ENCODE measurements at places on chromosomes 7 and 10.

- no peak for DNase-seq
Observed at GRCh38 chr10:126470991-126471390, 82.7 kb upstream of the ADAM12 start.

DNA sequence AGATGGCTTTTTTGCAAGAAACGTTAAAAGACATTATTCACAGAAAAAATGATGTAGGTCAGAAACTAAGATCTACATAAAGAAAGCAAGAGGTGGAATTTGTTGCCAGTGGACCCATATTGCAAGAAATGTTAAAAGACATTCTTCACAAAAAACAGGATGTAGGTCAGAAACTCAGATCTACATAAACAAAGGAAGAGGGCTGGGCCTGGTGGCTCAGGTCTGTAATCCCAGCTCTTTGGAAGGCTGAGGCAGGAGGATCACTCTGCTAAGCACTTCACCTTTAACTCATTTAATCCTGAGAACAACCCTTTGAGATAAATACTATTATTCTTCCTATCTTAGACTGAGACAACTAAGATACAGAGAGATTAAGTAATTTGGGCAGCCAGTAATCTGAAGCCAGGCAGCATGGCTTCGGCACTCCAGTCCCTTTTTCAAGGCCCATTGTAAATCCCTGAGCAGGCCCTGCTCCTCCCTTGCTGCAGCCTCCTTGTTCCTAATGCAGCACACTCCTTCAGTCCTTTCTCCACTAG, 11.6 kb downstream of the ZFAND4 start:
- no peak for DNase-seq

- DNase-seq = no peak
Observed at GRCh38 chr7:117731455-117731854, 141.8 kb downstream of the CTTNBP2 start.

- no peak for DNase-seq
Observed at GRCh38 chr10:75640803-75641202, 209.4 kb downstream of the LRMDA start.

GRCh38 chr10:116150606-116151005, 122.4 kb downstream of the GFRA1 start:
- no peak for DNase-seq

DNA sequence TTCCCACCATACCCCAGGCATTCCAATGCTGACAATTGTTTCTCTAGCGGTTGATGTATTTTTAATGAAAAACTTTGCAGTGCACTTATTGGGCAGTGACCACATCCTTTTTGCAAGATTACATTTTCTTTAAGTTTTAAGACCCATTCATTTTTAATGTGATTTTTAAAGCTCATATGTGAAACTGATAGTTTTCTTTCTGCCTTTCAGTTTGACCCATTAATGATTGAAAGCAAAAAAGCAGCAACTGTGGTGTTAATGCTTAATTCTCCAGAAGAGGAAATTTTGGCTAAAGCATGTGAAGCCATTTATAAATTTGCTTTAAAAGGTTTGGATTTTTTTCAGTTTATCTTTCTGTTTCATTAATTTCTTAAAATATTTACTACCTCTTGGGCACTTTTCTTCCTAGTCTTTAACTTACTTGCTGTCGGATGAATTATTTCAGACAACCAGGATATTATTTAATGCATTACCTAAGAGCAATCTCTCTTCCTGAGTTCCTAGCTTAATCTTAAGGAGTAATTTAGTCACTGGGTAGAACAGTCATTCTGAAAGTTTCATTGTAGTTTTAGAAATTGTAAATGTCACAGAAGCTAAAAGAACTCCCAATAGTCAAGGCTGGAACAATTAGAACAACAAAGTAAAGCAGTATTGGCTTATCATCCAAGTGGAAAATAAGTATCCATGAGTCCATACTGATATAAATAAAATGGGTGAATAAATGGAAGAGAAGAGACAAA, 18.3 kb downstream of the ARMC3 start:
- DNase-seq = no peak

GRCh38 chr10:129390147-129390546, 76.9 kb upstream of the MGMT start:
- DNase-seq = no peak

- no peak for DNase-seq
Observed at GRCh38 chr10:75568450-75569130, 137.2 kb downstream of the LRMDA start.

DNA sequence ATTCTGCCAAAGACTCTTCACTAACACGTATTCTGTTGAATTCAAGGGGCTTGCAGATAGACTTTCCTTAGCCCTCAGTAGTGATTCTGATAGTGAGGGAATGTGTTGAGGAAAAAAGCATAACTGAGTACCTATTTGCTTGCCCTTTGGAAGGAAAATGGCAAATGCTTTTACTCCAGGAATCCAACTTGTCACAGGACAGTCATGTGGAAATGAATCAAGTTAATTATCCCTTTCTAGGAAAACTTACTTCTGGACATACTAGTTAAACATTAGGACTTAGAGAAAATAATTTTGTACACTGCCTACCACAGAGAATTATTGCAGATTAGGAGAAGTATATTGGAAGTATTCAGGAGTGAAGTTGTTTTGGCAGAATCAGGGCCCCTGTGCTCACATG, 148.9 kb upstream of the SLC13A1 start:
- no peak for DNase-seq

- no peak for DNase-seq
Observed at GRCh38 chr10:84946904-84947303, 618.5 kb downstream of the CCSER2 start.
